ENCODE measurements at places on chromosomes 11 and 22. TPM values are rescaled to one million over a fixed set of nuclear protein-coding genes. Genes with fewer than 3 reads are reported as not detected.

MS4A7 gene
- not detected for total RNA-seq

HPX gene
- not detected for total RNA-seq

ELFN2 gene
- total RNA-seq = 0.04 TPM

ARHGAP20 gene
- total RNA-seq = not detected

VPS11 gene
- 20.6 TPM for total RNA-seq

PHETA2 gene
- total RNA-seq = 3.2 TPM

MUC6 gene
- not detected for total RNA-seq

TTC9C gene
- 31.6 TPM for total RNA-seq

OR10AG1 gene
- total RNA-seq = not detected

GRAMD1B gene
- total RNA-seq = 39.4 TPM

PRR5 gene
- 22.5 TPM for total RNA-seq

TNNT3 gene
- 0.42 TPM for total RNA-seq

ADSL gene
- 156 TPM for total RNA-seq

TSPAN32 gene
- 2.9 TPM for total RNA-seq

POU2AF2 gene
- total RNA-seq = not detected

RFPL3 gene
- not detected for total RNA-seq

MS4A4E gene
- not detected for total RNA-seq

TMPRSS4 gene
- total RNA-seq = not detected

OR51E2 gene
- not detected for total RNA-seq

MAP6 gene
- total RNA-seq = 0.11 TPM

FOLR3 gene
- total RNA-seq = not detected

JHY gene
- 3.6 TPM for total RNA-seq

OR8D1 gene
- not detected for total RNA-seq

NEFH gene
- total RNA-seq = 9.9 TPM

CABP7 gene
- not detected for total RNA-seq

NF2 gene
- 54.2 TPM for total RNA-seq

LRP4 gene
- 0.38 TPM for total RNA-seq

DTX4 gene
- 0.08 TPM for total RNA-seq

IGF2 gene
- 10.7 TPM for total RNA-seq

SYT12 gene
- not detected for total RNA-seq

VSIG10L2 gene
- total RNA-seq = not detected

SCO2 gene
- total RNA-seq = 0.97 TPM

FOLR1 gene
- not detected for total RNA-seq

LYVE1 gene
- not detected for total RNA-seq

IFITM10 gene
- total RNA-seq = 1.2 TPM

PDHX gene
- total RNA-seq = 42.4 TPM

CPSF7 gene
- 112 TPM for total RNA-seq

NRGN gene
- 6.7 TPM for total RNA-seq

RIN1 gene
- total RNA-seq = 0.53 TPM

FGF19 gene
- total RNA-seq = not detected

APOBEC3B gene
- 10.4 TPM for total RNA-seq

ETS1 gene
- 420 TPM for total RNA-seq

ANO5 gene
- total RNA-seq = not detected

PIK3IP1 gene
- 7.5 TPM for total RNA-seq

ZBTB44 gene
- total RNA-seq = 37.6 TPM

SAA1 gene
- total RNA-seq = not detected

KLHL22 gene
- total RNA-seq = 14.8 TPM

KCNJ1 gene
- not detected for total RNA-seq

BET1L gene
- total RNA-seq = 39.8 TPM

UCP2 gene
- total RNA-seq = 270 TPM

GRK2 gene
- total RNA-seq = 234 TPM

CCDC89 gene
- total RNA-seq = not detected

TRIM66 gene
- 24.5 TPM for total RNA-seq

ALDH3B2 gene
- total RNA-seq = not detected

FAM118A gene
- 27.7 TPM for total RNA-seq

NXPE4 gene
- not detected for total RNA-seq

SLC5A1 gene
- not detected for total RNA-seq

TESMIN gene
- 1.7 TPM for total RNA-seq

NOL12 gene
- total RNA-seq = 54.6 TPM

CCDC134 gene
- total RNA-seq = 17.2 TPM
